Colonic mucosa (tissue), 4 donors: ENCODE measurements at places on chromosomes 11 and 22. TPM values are rescaled to one million over a fixed set of nuclear protein-coding genes. Genes with fewer than 3 reads are reported as not detected.

DNA sequence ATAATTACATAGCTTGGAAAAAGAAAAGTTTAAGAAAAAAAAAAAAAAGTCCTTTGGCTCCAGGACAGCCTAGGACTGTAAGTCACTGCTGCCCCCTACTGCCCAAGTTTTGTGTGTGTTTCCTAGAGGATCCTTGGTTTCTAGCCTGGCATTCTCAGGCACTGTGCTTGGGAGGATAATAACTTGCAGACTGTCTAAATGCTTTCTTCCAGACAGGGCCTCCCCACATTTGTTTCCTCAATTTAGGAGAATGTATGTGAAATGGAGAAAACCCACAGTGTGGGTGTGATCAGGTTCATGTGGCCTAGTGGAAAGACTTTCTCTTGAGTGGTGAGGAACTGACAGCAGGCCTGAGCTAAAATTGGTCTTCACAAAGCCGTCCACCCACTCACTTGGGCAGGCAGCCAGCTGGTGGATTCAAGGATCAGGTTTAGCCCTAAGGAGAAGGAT, 191.0 kb downstream of the NAV2 start:
- peak; percentile 82 for DNase-seq

DNA sequence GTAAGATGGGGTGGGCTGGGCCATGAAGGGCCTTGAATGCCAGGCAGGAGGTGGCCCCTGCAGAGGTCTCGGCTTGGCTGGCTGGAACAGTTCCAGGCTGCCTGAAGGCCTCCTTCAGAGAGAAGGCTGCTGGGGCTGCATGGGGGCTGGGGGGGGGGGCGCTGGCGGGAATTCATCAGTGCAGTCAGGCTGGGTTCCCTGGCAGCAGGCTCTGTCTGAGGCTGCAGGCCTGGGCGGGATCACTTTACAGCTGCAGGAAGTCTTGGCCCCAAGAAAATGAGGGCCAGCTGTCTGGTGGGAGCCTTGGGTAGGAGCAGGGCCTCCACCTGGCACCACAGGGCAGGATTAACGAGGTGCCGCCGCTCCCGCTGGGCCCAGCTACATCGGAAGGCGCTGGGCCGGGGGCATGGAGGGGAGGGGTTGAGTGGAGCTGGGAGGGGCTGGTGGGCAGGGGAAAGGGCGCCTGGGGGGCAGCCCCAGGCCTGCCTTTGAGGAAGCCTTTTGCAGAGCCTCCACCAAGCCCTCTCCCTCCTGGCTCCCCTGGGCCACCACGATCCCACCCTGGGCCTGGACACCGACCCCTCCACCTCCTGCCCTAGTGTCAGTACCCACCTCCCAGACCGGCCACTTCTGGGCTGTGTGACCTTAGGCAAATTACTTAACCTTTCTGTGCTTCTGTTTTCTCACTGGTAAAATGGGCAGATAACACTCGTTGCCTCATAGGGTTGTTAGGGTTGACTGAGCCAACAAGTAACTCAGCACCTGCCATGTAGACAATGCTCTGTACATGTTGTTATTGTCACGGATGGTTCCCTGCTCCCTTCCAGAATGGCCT, 31.0 kb upstream of the HMOX1 start:
- no peak for DNase-seq

- DNase-seq, result no peak
These were observed 838.2 kb downstream of the NTM start for GRCh38 chr11:132208477-132209055.

DNA sequence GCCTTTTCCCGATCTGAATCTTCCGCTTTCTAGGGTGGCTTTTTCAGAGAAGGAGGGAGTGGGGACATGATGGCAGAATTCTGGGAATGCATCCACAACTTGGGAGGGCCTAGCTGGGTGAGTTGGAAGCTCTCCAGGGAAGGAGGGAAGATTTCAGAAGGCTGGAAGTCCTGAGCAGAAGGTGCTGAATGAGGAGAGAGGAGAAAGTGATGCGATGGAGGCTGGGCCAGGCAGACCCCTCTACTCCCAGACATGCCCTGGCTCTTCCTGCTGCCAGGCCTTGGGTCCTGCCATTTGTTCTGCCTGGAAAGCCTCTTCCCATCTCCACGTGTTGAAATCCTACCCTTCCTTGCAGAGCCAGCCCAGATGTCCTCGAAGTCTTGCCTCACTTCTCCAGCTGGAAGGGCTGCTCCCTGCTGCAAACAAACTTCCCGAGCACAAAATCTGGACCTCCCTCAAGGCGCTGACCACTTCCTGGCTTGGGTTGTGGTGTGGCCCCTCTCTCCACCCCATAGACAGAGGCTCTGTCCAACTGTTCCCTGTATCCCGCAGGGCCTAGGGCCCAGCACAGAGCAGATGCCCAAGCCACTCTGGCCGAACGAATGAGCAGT, 16.8 kb downstream of the LRRC32 start:
- DNase-seq, result peak; percentile 38

DNA sequence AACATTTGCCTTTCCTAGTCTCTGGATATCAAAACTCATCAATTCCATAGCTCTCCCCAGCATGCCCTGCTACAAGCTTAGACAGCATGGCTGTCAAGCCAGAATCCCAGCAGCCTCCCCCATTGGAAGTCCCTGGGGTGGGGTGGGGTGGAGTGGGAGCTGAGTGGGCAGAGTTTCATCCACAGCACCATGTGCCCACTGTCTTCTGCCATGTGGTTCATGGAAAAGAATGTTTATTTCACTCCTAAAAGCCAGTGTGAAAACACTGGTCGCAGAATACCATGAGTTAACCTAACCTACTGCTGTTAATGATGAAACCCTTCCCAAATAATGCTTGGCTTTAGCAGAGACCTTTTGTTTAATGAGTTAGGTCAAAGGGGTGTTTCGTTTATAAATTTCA, 80.2 kb upstream of the KIRREL3 start:
- no peak for DNase-seq

DNA sequence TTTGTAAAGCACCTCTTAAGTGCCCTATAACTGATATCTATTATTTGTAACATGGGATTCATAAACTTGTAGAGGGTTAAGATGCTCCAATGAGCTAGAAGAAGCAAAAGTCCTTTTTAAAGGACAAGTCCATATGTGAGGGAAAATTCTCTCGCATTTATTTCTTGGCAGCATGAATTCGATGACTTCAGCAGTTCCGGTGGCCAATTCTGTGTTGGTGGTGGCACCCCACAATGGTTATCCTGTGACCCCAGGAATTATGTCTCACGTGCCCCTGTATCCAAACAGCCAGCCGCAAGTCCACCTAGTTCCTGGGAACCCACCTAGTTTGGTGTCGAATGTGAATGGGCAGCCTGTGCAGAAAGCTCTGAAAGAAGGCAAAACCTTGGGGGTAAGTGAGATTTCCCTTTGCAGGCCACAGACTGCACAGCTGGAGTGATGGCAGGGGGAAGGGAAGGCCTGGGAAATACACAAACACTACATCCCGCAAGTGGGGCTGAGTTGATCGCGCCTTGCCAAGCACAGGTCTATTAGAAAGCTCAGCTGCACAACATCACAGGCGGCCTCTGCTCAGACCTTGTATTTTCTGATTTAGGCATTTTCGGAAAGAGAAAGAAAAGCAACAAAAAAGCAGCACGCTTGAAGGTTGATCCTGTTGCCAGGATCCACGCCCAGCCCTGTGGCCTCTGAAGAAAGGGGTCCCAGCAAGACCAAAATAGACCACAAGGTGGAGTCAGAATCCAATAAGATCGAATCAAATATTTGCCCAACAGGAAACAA, 1.5 kb downstream of the MS4A8 start:
- peak; percentile 63 for DNase-seq

- DNase-seq, result no peak
These were observed 53.0 kb downstream of the BRD1 start for GRCh38 chr22:49774499-49775151.

DNA sequence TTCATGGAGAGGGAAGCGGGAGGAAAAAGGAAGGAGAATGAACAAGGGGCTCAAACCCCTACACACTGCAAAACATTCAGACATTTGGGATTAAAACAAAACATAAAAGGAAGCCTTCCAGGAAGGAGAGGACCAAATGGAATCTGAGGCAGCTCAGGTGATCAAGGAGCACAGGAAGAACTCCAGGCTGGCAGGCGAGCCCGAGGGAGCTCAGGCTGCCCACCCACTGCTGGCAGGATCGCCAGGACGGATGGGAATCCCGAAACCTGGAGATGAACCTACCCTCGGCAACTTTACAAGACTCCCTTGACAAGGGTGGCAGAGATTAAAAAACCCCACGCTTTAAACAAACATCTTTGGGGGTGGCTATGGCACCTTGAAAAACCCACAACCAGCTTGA, 5.0 kb upstream of the PYGM start:
- no peak for DNase-seq

- DNase-seq, result peak; percentile 84
These were observed 753 bp upstream of the PPARA start for GRCh38 chr22:46149512-46150033.

DNA sequence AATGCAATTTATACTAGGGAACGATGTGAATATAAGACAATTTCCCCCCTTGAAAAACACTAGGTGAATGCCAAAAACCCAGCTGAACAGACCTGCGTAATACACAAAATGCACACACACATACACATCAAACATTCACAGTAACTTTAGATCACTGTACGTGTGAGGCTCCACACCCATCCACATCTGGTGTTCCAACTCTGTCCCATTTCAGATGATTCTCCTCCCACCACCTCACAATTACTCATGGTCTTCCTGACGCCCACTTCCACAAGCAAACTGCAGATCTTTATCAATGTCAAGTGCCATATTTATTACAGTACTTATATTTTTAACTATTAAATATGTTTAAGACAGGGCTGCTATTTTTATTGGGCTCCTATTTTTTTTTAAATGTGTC, 57.8 kb upstream of the TENM4 start:
- no peak for DNase-seq

GRCh38 chr11:14346303-14346955, 12.6 kb downstream of the RRAS2 start:
- no peak for DNase-seq

- DNase-seq, result no peak
These were observed 125.0 kb downstream of the UVRAG start for GRCh38 chr11:75939992-75940391.

- DNase-seq, result no peak
These were observed 12.2 kb downstream of the PAAF1 start for GRCh38 chr11:73889019-73889418.

GRCh38 chr11:3614742-3615171, 27.0 kb downstream of the ART5 start:
- DNase-seq, result no peak

- DNase-seq, result no peak
These were observed 28.4 kb downstream of the ZNF143 start for GRCh38 chr11:9489080-9489765.

DNA sequence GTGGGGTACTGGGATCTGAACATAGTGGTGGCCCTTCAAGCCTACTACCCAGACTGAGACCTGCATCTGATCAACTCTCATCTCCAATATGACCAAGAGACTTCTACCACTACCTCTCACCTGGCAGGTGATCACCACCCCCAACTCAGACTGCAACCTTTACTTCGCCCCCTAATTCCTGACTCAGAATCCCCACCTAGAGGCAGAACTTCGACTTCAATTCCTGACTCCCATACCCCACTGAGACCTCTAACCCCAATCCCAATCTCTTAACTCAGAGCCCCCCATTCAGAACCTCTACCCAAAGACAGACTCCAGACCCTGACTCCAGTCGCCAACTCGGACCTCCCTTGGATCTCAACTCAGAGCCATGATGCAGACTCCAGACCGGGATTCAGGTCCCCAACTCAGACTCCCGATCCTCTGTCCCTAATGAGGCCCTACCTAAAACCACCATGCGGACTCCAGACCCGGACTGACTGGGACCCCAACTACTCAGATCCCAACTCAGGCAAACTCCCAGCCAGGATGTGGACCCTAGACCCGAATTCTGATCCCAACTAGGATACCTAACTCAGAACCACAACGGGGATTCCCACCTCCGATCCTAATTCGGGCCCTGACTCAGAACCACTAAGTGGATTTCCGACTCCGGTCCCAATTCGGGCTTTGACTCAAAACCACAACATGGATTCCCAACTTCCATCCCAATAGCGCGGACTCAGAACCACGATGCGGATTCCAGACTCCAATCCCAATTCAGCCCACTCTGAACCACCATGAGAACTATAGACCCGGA, 1.2 kb downstream of the KCNQ1OT1 start:
- DNase-seq, result no peak

DNA sequence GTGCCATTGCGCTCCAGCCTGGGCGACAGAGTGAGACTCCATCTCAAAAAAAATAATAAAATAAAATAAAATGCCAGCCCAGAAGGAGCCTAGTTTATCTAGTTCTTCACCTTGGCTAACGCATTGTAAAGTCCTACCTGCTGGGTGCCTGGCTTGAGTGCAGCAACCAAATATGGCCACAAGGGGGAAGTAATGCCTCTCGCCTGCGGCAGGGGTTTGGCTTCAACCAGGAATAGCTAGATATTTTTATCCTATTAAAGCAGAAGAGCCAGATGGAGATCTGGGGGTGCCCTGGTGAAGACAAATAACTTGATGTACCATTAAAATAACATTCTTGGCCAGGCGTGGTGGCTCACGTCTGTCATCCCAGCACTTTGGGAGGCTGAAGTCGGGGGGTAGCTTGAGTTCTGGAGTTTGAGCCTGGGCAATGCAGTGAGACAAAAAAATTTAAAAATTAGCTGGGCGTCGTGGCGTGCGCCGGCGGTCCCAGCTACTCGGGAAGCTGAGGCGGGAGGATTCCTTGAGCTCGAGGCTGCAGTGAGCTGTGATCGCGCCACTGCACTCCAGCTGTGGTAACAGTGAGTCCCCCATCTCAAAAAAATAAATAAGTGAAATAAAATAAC, 20.6 kb upstream of the PLEKHB1 start:
- peak; percentile 79 for DNase-seq

The CCDC86 gene
- 10.9 TPM for total RNA-seq

The OR5P2 gene
- total RNA-seq, result not detected

The CALCA gene
- not detected for total RNA-seq

The GLYATL1 gene
- total RNA-seq, result 1.6 TPM

The CATSPER1 gene
- total RNA-seq, result 0.35 TPM

The DEPDC7 gene
- 7.5 TPM for total RNA-seq
